ENCODE measurements at places on chromosomes 3 and 15.

- DNase-seq = no peak
Observed at GRCh38 chr3:126473292-126474168, 2.2 kb downstream of the ZXDC start.

GRCh38 chr15:93476491-93477177 is 387.6 kb upstream of the RGMA start:
- DNase-seq = no peak

GRCh38 chr3:43956945-43957344 is 266.2 kb downstream of the ABHD5 start:
- no peak for DNase-seq

DNA sequence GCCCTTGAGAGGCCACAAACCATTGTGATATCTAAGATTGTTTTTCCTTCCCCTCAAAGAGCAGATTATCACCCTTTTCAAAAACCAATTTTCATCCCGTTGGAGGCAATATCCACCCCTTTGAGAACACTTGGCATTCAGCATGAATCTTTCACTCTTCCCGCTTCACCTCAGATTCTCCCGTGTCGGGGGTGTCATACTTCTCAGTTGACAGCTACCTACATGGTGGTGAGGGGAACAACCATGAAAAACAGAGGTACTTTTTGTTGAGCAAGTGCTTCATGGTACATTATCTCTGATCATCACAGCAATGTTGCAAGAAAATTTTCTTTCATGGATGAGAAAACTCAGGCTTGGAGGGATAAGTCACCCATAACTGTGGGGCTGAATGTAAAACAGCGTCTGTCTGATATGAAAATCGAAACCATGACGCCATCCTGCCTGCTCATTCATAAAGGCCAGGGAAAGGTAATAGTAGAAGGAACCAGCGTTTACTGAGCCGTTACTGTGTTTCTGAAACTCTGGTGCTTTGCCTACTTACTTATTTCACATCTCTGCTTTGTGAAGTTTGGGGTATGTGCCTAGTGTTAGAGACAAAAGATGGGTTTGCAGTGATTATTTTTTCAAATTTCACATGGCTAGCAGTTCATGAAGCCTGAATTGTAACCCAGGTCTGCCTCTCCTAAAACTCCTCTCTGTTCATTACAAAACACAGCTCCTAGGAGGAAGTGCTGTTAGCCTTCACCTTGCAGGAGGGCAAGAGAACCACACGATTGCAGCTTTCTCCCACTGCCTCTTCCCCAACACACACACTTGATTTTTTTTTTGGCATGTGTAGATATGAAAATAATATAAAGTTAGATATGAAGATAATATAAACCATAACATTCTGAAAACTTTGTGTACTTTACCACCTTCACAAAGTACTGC is 35.4 kb downstream of the SV2B start:
- DNase-seq = no peak

GRCh38 chr15:92005154-92005553 is 151.6 kb downstream of the SLCO3A1 start:
- no peak for DNase-seq

- DNase-seq = no peak
Observed at GRCh38 chr3:64988188-64988587, 300.4 kb upstream of the ADAMTS9 start.

GRCh38 chr15:63332367-63333124 is 49.1 kb downstream of the CA12 start:
- no peak for DNase-seq

DNA sequence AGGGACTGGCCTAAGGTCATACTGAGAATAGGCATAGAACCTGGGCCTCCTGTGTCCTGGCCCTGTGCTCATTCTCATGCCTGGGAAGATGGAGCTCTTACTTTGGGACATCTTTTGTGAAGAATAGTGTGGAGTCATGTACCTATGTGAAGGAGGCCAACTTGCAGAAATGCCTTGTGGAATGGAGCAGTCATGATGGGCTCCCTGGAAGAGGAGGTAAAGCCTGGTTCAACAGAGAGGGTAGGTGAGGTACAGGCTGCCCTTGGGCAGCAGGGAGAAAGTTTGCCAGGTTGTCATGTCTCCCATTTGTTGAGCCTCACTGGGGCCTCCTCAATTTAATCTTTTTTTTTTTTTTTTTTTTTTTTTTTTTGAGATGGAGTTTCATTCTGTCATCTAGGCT is 18.1 kb downstream of the MAPKAPK3 start:
- DNase-seq = no peak

- no peak for DNase-seq
Observed at GRCh38 chr3:124246376-124246775, 254.5 kb upstream of the ROPN1 start.

- DNase-seq = no peak
Observed at GRCh38 chr3:165225604-165226003, 29.4 kb upstream of the SLITRK3 start.

- DNase-seq = no peak
Observed at GRCh38 chr3:194469977-194470376, 16.8 kb downstream of the ATP13A3 start.

- no peak for DNase-seq
Observed at GRCh38 chr15:99719096-99719541, 14.1 kb downstream of the LYSMD4 start.

GRCh38 chr3:122353215-122353614 is 28.2 kb downstream of the CSTA start:
- no peak for DNase-seq

GRCh38 chr3:43004282-43004681 is 25.2 kb downstream of the GASK1A start:
- no peak for DNase-seq

- DNase-seq = no peak
Observed at GRCh38 chr15:31867536-31868442, 162.5 kb upstream of the CHRNA7 start.

- DNase-seq = no peak
Observed at GRCh38 chr15:80550908-80551260, 144.2 kb upstream of the ABHD17C start.

- DNase-seq = no peak
Observed at GRCh38 chr3:128548021-128548420, 55.0 kb upstream of the GATA2 start.

GRCh38 chr3:58332575-58333188 is at the start of gene PXK:
Gene PXK, plus strand, starts transcription at chr3:58332892. Its CDS starts 97 bp downstream, at chr3:58332989.
- no peak for DNase-seq

GRCh38 chr15:33742306-33742705 is 226.0 kb upstream of the CHRM5 start:
- no peak for DNase-seq

DNA sequence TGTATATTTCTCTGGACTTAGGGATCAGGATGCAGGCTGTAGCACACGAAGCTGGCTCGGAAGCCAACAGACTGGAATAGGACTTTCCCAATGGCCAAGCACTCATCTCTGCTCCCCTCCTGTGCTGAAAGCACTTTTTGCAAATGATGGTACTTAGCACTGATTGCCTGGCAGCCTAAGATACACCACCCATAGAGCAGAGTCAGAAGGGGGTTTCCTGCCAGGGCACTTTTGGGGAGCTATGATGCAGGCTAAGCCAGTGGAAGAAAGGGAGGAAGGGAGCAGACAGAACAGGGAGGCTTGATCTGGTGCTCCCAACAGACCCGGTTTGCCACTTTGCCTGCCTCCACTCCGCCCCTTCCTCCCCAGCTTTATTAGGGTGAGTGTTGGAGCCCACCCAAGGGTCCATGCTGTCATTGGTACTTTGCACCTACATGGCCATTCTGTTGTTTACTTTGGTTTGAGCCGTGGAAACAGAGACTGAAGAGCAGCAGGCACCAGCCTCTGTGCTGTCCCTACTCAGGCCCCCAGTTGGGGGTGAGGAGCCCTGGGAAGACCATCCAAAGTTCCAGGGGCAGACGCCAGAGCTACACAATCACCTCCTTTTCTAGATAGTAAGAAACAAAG is 15.9 kb downstream of the BSN start:
- no peak for DNase-seq

DNA sequence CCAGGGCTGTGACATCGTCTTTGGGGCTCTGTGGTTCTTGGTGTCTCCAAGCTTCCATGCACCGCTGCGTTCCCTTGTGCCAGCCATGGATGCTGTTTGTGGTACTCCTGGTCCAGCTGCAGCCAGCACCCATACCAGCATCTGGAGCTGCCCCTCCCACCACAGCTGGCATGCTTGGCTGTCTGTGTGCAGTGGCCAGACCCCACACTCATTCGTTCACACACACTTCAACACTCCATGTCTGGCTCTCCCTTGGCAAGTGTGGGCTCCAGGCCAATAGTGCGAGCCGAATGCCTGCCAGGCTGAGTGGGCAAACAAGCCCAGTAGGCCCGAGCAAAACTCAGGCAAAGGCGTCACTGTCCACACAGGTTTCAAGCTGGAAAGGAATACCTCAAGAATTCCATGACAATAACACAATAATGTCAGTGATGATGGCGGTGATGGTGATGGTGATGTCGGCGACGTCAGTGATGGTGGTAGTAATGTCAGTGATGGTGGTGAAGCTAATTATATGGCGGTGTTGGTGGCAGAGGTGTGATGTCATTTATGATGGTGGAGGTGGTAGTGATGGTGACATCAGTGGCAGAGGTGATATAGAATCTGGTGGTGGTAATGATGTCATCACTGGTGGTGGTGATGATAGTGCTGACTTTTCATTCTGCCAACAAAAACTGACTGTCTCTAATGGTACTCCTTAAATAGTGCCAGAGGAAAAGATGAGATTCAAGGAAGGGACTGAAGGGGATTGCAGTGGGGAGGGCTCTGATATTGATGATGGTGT is 19.3 kb downstream of the TBC1D21 start:
- DNase-seq = no peak

GRCh38 chr15:77115179-77115578 is 44.3 kb upstream of the TSPAN3 start:
- DNase-seq = no peak

DNA sequence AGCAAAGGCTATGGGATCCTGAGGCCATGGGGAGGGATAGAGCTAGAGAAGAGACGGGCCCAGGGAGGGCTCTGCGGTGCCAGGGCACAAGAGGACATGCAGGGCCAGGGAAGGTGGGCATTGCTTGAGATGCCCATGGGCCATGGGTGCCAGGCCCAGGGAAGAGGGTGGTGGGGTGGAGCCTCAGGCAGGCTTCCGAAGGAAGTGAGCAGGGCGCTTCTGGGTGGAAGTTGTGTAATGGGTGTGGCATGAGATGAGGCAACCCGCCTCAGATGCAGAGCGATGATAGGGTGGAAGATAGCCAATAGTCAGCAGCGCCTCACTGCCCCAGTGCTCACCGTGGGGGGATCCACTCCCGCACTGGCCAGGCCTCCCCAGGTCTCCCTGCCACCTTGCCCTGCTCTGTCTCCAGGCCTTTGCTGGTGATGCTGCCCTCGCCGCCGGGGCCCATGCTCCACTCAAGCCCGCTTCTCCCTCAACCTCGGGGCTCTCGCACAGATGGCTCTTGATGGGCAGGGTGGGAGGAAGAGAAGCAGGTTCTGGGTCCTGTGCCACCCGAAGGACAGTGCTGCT is 51.4 kb downstream of the DNAJB8 start:
- no peak for DNase-seq

DNA sequence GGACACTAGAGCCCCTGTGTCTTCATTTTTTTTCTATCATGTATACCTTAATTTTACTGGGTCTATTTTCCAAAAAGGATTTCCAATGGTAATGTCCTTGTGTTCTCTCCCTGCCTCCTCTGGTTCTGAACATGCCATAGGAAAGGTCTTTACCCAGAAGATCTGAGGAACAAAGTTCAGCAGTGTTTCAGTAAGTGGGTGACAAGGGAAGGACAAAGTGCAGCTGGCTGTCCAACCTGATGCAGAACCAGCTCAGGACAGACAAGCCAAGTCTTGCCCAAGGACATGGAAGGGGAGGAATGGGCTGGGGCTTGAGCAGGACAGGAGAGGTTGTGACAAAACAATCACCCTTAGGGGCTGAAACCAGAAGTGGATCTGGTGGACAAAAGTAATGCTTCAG is 61.2 kb upstream of the STRIT1 start:
- no peak for DNase-seq

- no peak for DNase-seq
Observed at GRCh38 chr15:40064231-40064894, 25.4 kb upstream of the SRP14 start.

DNA sequence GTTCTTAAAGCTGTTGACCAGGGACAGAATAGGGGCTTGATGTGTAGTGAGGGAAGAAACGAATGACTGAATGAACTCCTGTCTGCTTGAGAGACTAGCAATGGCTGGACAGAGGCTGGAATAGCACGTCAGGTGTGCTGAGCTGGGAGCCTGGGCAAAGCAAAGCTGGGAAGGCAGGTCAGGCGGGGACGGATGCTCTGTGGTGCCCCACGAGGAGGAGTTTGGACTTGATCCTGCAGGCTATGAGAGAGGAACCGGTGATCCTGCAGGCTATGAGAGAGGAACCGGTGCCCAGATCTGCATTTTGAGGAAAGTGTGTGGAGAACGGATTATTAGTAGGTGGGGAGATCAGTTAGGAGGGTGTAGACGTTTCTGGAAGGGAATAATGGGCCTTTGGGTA is 31.3 kb upstream of the PSTPIP1 start:
- no peak for DNase-seq

- DNase-seq = no peak
Observed at GRCh38 chr3:88732186-88732585, 375.2 kb upstream of the EPHA3 start.

- no peak for DNase-seq
Observed at GRCh38 chr15:99703603-99704443, 29.4 kb downstream of the LYSMD4 start.

GRCh38 chr15:81363718-81364500 is 10.1 kb downstream of the TMC3 start:
- peak; percentile 52 for DNase-seq
